ENCODE measurements at places on chromosomes 12 and 14.

- DNase-seq: no peak
These were observed 48.4 kb downstream of the GALNT4 start for GRCh38 chr12:89476232-89476631.

- DNase-seq: no peak
These were observed 9.6 kb downstream of the TBX5 start for GRCh38 chr12:114396153-114396868.

DNA sequence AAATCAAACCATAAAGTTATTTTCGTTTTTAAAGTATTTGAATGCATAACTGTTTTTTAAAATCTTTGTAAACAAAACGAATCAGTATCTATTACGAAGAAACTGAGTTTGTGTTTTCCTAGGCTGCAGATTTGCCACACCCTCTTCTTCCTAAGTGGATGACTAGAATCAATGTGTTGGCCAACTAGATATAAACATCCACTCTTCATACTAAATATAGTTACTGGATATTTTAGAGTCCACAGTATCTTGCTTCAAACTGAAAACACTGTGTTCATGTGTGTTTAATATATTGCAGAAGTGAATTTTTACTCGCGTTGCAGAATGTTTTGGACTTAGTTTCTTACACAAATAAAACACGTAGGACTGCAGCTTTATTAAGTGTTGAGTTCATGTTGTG, 63.2 kb downstream of the KLHL28 start:
- DNase-seq: no peak

DNA sequence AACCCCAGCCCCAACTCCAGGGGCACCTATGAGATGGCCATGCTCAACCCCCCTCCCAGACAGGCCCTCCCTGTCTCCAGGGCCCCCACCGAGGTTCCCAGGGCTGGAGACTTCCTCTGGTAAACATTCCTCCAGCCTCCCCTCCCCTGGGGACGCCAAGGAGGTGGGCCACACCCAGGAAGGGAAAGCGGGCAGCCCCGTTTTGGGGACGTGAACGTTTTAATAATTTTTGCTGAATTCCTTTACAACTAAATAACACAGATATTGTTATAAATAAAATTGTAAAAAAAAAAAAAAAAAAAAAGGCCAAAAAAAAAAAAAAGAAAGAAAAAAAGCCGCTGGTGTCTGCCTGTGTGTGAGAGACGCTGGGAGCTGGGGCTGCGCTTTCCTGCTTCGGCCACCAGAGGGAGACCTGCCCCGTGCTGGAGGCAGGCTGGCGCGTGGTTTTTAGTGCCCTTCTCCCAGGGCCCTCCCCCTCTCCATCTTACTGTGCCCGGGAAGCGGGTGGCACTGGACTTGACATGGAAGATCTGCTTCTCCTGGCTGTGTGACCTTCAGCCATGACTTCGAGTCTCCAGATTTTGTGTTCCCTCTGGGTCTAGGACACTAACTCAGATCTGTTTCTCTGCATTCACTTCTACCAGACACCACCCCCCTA, 3.4 kb upstream of the NXPH4 start:
- peak; percentile 86 for DNase-seq
